ENCODE measurements at places on chromosomes 16 and 17. TPM values are rescaled to one million over a fixed set of nuclear protein-coding genes. Genes with fewer than 3 reads are reported as not detected.

Gene CASKIN2
- polyA plus RNA-seq = 29.0 TPM

DNA sequence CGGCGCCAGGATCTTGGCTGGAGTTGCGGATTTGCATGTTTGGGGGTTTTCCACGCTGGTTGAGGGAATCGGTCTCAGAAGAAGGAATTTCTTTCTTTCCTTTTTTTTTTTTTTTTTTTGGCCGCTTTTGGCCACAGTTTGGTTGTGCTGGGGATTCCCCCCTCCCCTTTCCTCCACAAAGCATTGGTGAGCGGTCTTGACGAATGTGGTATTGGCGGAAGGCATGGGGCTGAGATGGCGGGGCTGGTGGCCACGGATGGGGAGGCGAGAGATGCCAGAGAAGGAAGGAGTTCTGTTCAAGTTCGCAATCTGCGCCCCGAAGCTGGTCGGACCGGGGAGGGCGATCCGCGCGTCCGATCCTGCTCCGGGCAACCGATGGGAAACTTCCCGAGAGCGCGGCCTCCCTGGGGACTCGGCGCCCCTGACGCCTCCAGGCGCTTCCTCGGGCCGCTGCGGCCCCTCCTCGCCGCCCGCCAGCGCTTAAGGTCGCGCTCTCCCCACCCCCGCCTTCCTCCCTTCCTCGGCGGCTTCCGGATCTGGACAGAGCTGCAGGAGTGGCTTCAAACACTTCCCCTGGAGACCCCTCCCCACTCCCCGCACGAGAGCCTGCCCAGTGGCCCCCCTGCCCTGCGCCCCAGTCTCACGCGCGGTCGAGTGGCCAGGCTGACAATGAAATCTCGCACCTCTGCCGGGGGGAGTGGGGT, 43.2 kb downstream of the RAI1 start:
- peak; percentile 58 for DNase-seq

- DNase-seq = no peak
These were observed 16.8 kb upstream of the SUPT4H1 start for GRCh38 chr17:58368860-58369213.

Gene CDH11
- polyA plus RNA-seq = 190 TPM

DNA sequence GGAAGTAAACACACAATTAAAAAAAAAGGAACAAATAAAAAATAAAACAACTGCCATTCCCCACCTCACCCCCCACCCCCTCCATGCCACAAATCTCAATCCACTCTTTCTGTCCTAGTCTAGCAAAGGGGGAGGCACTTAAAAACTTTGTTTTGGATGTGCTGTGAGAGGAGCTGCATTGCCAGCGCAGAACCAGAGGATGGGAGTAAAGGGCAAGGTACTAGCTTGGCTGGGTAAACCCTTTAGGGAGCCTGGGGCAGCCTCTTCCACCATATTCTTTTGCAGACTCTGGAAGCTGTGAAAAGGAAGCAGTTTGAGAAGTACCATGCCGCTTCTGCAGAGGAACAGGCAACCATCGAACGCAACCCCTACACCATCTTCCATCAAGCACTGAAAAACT, 1.4 kb downstream of the MRPS7 start:
- DNase-seq = no peak

Gene GAS2L2
- not detected for polyA plus RNA-seq

DNA sequence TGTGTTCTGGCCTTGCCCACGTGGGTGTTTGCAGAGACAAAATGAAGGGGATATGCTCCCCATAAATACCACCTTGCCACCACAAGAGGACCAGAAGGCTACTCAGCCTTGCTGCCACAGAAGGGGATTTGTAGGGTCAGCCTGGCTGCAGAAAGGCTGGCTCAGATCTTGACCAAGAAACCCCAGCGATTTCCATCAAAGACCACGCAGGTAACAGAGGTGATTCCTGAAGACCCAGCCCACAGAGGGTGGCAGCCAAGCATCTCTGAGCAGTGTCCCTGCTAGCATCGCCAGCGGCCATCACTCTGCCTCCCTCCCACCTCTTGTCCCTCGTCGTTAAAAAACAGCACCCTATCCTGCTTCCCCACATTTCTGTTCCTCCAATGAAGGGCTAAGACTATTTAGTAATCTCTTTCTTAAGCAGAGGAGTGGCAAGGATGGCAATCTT, 54.9 kb downstream of the BEAN1 start:
- no peak for DNase-seq

GRCh38 chr17:66146394-66146793, 45.5 kb downstream of the CEP112 start:
- DNase-seq = no peak

Gene ATAD5
- polyA plus RNA-seq = 5.9 TPM

Measured in right renal cortex interstitium (tissue), 3 donors.